ENCODE measurements at places on chromosomes 11 and 22.

DNA sequence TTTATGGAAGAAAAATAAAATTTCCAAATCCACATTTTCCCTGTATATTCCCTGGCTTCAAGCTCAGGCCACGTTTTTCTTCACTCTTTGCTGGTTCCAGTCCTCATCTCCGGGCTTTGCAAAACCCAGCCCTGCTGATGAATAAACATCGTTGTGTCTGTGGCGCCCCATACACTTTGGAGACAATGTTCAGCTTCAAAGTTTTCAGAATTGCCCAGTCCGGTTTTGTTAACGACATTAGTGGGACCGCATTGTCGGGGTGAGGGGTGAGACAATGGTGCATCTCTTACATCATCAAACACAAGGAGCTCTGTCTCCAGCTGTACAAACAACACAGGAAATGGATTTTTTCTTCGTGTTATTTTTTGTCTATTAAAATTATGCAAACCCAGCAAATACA is 53.4 kb upstream of the HTATIP2 start:
- DNase-seq = peak; percentile 55

- DNase-seq = no peak
Measured at GRCh38 chr11:11422411-11423128, 69.5 kb upstream of the CSNK2A3 start.

DNA sequence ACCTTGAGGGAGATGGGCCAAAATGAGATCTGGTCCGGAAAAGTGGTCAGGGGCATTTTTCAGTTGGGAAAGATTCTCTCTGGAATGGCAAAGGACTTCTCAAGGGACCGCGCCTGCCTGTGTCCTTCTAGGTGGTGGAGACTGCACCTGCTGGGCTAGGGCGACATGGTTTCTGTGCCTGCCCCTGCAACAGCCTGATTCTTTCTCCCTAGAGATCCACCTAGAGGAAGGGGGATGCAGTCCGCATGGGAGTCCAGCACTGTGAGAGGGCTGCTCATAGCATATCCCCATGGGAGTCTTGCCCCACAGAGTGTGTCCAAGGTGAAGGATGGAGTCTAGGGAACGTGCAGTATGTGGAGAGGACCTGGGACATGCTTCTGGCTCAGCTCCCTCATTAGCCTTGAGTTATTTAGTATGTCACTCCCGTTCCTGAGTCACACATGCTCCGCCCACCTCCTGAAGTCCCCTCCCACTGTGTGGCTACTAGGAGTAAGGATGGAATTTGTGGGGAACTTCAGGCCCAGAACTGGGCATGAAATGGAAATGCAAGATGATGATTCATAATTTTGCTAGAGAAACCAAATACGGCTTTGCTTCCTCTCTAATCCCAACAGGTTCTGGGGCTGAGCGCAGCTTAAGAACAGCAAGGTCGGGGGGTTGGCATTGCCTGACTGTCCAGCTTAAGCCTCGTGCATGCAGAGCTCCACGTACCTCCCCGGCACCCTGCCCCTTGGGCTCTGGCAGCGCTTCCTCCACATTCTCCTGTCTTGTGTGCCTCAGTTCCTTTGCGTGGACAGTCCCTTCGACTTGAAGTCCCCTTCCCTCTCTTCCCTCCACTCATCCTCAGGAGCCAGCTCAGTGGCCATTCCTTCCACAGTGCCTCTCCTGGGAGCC is 35.0 kb downstream of the GRIK4 start:
- no peak for DNase-seq

DNA sequence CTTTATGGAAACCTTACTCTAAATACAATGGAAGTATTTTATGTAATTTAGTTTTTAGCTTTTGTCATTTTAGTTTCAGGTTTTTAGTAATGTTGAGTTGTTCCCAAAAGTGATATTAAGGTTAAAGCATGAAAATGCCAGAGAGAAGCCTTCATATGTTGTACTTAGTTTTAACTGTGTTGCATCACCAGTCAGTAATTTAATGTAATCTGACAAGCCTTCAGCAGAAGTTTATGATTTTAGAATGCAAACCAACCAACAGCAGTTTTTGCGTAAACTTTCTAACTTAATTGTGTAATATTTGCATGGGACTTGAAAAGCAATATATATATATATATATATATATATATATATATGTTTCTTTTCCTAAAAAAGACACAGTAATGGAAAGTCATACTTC is 110.6 kb downstream of the MSANTD4 start:
- no peak for DNase-seq

GRCh38 chr11:113384551-113384950 is 3.0 kb upstream of the ANKK1 start:
- no peak for DNase-seq

- no peak for DNase-seq
Measured at GRCh38 chr11:111725621-111726020, 40.6 kb downstream of the PPP2R1B start.

DNA sequence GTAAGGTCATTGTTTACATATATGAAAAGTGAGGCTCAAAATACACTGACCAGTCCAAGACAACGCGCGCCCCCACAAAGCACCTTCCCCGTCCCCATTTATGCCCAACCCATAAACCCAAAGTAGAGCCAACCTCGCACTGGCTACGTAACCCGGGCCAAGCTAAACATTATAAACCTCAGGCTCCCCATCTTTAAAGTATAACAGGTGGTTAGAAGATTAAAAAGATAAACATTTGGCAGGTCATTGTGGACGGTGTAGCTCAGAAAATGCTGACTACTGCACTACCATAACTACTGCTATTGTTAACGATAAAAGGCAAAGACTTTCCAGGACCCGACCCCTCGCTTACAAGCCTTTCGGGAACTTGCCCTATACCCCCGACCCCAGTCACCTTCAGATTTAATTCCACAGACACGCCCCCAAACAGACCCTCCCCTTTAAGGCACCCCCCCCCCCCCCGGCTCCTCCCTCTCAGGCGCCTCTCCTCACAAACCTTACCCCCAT is 470 bp downstream of the NUMA1 start:
- no peak for DNase-seq

DNA sequence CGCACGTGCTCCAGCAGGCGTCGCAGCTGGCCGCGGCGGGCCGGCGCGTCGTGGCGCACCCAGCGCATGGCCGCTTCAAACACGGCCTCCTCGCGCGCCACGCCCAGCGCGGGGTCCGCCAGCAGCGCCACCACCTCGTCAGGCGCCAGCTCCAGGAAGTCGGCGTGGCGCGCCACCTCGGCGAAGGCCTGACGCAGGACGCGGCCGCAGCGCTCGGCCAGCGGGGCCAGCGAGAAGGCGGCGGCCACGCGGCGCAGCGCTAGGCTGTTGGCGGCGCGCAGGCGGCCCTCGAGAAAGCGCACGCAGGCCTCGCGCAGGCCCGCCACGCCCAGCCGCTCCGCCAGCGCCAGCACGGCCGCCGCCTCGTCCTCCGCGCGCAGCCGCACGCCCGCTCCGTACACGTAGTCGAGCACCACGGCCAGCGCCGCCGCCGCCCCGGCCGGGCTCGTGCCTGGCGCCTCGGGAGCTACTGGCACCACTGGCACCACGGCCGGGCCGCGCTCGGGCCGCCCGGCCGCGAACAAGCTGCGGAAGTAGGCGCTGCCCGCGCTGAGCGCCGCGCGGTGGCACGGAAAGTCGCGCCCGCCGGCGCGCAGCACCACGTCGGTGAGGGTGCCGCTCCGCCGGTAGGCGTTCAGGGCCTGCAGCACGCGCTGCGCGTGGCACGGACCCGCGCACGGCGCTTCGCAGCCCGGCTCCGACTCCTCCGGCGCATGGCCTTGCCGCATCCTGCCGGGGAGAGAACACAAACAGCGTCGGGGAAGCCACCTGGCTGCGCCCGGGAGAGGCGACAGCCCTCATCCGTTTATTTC is 2.9 kb downstream of the KLHL35 start:
- no peak for DNase-seq

- no peak for DNase-seq
Measured at GRCh38 chr22:49543876-49544275, 283.8 kb downstream of the BRD1 start.

DNA sequence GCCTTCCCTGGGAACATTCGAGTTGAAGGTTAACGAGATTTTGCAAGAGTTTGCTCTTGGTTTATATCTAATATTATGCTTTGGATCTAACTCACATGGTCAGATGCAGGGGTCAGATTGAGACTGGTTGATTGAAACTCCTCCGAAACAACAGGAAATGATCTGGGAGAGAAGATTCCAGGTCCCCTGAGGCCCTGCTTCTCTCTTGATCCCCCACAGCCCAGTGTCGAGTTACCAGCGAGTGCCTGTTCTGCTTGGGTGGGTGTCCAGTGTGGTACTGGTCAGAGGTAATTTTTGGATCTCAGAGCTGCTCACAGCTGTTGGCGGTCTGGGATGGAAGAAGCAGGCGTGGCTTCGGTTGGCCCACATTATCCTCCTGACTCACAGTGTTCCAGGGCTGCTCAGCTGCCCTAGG is 9.2 kb downstream of the FBLN1 start:
- DNase-seq = no peak

All from anterior cingulate cortex (tissue), 58 donors.